NCI-H187 treated with DMSO at 0.1 percent for 48 hours (cell line): ENCODE measurements at places on chromosomes 7 and 10.

DNA sequence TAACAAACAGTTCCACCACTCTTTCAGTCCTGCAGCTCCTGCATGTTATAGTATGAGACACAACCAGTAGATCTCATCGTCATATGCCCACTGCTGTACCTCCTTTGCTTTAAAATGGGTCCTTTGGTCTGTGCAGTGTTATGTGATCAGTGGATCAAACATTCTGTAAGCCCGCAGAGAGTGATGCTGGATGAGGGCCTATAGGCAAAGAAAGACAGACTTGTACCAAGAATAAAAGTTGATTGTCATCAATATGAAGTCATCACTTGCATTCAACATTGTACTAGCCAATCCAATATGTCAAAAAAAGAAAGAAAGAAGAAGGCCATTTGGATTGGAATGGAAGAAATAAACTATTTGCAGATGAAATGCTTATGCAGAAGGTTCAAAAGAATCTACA, 79.8 kb upstream of the PHYHIPL start:
- no peak for DNase-seq

DNA sequence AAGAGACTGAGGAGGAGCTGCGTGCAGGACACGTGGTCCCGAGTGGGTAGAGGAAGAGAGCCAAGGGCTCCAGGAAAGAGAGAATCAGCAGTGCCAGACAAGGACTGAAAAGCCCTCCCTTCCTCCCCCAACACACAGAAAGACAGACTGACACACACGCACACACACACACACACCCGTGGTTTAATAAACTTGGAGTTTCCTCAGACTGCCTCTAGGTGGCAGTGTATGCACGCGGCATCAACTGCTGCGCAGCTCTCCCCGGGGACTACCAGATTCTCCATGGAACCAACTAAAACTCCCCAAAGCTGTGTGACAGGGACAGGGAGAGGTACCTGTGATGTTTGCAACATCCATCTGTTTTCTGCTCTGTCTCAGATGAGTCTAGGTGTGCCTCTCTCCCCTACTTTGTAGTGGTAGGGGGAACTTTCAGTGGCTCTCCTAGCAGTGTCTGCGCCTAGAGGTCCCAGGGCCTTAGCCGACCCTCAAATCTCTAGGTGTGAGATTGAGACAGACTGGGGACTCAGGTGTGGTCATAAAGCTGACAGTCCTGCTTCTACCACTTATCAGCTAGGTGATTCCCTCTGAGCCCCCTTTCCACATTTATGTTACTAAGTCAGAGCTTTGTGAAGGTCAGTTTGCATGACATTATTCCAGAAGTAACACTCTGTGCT, 9.3 kb upstream of the TSPAN14 start:
- DNase-seq, result no peak

- no peak for DNase-seq
These were observed 566.1 kb upstream of the NRP1 start for GRCh38 chr10:33900596-33900995.

- DNase-seq, result no peak
These were observed 119.9 kb upstream of the AHR start for GRCh38 chr7:17178545-17178944.

DNA sequence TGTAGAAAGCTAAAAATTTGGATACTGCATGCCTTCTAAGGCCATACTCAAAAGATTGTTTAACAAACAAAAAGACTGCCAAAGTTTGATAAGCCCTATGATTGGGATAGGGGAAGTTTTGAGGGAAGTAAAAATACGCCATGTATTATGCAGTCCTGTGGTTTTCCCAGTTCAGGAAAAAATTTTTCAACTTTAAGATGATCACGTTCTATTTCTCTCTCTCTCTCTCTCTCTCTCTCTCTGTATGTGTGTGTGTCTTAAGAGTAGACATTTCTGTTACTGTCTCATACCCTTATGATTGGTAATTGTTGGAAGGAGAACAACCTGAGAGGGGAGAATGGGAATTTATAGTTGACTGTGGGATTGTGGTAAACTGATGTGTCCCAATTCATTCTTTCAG, 69.1 kb upstream of the CYP26C1 start:
- no peak for DNase-seq

GRCh38 chr7:21338728-21339164, 89.1 kb upstream of the SP4 start:
- no peak for DNase-seq

DNA sequence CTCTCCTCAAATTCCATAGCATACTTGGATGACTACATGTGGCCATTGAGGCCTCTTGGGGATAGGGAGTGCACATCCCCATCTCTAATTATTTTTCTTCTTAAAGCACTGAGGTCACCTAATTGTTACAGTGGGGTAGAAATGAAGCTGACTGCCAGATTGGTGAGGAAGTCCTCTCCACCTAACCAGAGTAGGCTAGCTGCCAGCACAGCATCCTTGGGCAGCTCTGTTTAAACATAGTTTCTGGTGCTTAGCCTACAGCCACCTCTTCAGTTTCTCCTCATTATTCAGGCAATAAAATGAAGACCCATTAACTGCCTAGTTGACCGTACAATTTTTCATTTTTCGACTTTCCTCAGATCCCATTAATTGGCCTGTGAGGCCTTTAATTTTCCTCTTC, 104.6 kb downstream of the MLLT10 start:
- no peak for DNase-seq
